ENCODE measurements at places on chromosomes 7 and 10.

GRCh38 chr10:299969-300368 is 164.7 kb downstream of the ZMYND11 start:
- DNase-seq: no peak

DNA sequence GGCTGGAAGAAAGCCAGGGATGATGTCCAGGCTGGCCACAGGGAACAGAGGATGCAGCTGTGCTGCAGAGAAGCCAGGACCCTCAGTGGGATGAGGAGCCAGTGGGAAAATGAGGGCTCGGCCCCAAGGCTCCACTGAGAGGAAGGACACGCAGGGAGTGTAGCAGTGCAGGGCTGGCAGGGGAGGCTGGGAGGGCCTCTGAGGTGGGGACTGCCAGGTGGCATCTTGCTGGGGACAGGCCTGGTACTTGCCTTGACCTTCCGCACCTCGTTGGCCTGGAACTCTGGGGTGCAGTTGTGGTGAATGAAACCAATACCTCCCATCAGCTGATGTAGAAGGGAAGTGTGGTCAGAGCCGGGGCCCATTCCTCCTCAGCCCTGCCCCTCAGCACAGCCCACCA is 9.2 kb downstream of the IMPDH1 start:
- no peak for DNase-seq

GRCh38 chr10:35127289-35127891 is 744 bp downstream of the CREM start:
- DNase-seq: no peak

GRCh38 chr7:159099711-159100231 is 44.9 kb downstream of the VIPR2 start:
- DNase-seq: no peak

DNA sequence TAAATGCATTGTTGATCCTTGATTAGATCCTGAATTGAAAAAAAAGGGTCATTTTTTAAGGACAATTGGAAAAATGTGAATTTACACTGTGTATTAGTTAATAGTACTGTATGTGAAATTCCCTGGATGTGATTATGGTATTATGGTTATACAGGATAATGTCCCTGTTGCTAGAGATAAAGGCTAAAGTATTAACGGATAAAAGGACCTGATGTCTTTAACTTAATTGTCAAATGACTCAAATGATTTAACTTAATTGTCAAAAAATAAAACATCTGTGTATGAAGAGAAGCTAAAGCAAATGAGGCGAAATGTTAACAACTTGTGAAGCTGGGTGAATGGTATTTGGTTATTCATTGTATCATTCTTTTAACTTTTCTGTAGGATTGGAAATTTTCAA is 48.8 kb downstream of the SUFU start:
- no peak for DNase-seq

DNA sequence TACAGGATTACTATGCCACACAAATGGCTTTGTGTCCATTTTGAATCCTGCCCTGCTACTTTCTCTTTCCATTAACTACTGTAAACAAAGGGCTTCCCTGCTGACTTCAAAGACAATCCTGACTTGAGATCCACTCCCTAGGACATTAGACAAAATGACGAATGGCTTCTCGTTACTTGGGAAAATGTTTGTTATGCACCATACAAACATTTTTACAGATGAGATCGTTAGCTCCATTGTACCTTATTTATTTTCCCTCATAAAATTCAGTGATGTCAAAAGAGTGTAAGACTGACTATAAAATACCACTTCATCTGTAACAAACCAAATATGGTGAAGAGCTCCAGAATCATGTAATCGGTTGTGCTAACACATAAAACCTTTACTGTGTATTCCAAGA is 121.8 kb downstream of the CD36 start:
- DNase-seq: no peak

GRCh38 chr10:105029286-105029685 is 388.2 kb downstream of the SORCS3 start:
- DNase-seq: no peak

- DNase-seq: no peak
These were observed 272.7 kb upstream of the MBL2 start for GRCh38 chr10:53045315-53045714.

DNA sequence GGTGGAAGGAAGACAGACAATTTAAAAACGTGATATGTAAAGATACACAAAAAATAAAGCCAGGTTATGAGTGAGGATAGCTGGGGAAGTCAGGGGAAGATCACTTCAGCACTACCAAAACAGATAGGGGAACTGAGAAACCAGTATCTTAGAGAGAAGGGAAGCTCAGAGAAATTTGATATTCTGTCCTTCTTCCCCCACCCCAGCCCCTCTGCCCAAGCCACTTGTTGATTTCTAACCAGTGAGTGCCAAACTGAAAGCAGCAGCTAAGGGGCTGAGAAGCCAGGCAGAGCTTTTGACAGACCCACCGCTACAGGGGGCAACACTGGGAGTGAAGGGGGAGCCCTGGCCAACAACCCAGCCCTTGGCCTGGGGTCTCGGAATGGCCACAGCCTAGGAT is 9.1 kb upstream of the SLC29A3 start:
- DNase-seq: no peak

GRCh38 chr7:132509643-132510042 is 66.6 kb downstream of the PLXNA4 start:
- DNase-seq: no peak

DNA sequence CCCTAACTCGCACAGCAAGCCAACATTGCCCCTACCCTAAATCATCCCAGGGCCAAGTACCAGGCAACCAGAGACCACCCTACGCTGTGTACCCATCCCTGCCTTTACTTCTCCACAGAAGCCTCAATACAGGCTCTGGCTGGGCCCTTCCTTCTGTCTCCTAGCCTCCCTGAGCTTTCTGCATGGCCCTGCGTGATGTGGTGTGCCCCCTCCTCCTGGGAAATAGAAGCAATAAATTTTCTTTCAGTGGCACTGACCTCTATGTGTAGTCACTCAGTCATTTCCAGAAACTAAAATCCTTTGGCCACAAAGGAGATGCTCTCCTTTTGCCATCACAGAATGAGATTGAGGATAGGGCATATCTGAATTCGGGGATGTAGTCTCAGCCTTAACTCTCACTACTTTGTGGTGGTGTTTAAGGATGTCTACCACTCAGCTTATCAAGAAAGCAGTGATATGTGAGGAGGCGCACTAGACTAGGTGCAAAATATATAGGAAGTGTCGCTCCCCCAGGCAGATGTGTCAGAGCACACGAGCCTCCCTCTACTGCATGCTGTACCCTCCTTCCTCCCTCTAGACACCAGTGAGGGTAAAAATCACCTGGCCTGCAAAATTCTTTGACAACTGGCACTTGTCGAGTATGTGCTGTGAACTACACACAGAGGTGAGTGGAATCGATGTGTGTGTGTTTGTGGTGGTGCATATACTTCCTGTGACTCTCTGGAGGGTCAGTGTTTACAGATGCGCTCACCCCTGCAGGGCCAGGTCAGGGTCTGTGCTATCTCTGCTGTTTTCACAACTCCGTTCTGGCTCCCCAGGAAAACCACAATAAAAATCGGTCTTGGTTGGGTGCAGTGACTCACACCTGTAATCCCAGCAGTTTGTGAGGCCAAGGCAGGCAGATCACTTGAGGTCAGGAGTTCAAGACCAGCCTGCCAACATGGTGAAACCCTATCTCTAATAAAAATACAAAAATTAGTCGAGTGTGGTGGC is 825.9 kb upstream of the IGFBP3 start:
- DNase-seq: no peak

- peak; percentile 97 for DNase-seq
These were observed 90.3 kb downstream of the MICALL2 start for GRCh38 chr7:1368682-1369571.

- no peak for DNase-seq
These were observed 97.7 kb upstream of the KIF5B start for GRCh38 chr10:32153931-32154330.

GRCh38 chr7:98078197-98078870 is 28.3 kb upstream of the LMTK2 start:
- DNase-seq: no peak

DNA sequence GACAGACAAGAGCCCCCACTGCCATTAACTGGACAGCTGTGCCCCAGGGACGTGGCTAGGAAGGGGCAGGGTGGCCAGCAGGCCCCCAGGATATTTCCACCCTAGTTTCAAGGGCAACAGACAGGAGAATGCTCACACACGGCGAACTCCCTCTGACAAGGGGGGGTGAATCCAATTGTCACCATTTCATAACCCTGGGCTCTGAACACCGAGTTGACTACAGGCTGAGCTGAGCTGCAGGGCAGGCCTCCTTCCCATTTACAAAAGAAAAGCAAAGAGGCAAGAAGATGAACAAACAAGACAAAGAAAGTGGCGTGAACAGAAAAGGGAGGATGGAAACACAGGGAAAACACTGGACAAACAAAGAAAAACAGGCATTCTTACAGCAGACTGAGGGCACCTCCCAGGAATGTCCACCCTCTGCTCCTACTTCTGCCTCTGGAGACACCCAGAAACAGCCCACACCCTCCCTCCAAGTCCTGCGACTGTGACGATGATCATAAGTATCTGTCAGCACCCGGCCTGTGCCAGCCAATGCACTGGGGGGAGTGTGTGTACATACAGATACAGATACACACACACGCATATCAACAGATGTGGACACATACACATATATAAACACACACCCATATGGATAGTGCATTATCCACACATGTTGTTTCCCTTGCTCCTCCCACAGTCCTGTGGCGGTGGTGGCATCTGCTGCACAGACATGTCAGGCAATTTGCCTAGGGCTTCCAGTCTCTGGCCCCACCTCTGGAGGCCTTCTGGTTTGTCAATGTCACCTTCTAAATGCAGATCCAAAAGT is 66.2 kb downstream of the FAM53B start:
- no peak for DNase-seq

GRCh38 chr10:47116445-47116844 is 183.6 kb upstream of the GDF10 start:
- peak; percentile 14 for DNase-seq

DNA sequence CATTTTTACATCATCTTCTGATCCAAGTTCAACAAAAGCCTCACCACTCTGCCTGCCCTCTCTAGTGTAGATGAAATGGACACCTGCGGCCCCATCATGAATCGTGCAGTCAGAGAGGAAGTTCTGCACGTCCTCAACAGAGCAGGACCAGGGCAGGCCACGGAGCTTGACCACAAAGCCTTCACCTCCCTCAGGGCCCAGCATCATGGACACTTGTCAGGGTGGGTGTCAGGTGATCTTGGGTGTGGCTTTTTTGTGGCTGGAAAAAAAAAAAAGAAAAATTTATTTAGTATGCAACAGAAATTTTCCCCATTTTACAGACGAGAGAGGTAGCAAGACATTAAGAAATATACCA is 16.2 kb downstream of the FXYD4 start:
- DNase-seq: no peak

DNA sequence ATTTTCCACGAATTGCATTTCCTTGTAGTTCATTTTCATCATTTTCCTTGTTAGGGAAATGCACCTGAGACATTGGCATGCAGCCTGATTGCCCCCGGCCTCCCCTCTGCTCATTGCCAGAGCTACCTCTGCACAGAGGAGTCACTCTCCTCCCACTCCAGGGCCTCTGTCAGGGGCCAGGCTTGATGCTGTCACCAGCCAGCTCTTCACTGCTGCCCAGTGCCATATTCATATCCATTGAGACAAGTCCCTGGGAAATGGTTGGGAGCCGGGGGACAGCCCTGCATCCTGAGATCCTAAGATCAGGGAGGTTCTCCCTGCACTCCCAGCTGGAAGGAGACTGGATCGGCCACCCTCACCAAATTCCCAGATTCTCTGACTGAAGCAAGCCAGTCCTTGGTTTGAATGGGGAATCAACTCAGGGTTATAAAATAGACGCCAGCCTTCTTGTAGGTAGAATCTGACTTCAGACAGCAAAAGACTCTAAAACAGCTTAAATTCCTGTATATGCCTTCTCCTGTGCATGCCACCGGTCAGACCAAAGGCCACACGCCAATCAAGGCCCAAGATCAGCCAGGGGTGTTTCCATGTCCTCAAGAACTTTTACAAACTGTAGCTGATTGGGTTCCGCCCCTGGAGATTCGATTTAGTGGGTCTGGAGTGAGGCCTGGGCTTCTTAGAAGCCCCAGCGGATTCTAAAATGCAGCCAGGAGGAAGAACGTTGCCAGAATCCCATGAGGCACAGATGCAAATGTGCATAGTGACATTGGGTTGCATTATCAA is 86.5 kb downstream of the PARP12 start:
- no peak for DNase-seq

DNA sequence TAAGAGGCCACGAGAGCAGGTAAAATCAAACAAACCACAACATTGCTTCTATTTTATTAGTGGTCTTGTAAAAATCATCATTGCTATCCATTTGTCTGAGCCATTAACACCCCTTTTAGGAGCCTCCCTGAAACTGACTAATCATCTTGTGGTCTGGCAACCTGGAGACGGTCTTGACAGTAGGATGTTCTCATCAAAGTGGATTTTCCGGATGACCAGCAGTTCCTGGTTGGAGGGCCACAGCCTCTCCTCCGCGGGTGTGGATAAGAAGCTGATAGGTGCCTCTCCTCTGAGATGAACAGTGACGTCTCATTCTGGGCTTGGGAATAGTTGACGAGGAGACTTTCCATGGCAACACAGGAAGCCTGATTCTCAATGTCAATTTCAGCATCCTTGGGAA is 490.7 kb downstream of the TYW1 start:
- DNase-seq: no peak

GRCh38 chr7:49243521-49243920 is 319.2 kb downstream of the CDC14C start:
- no peak for DNase-seq

- DNase-seq: no peak
These were observed 219.7 kb upstream of the PRSS1 start for GRCh38 chr7:142529591-142529990.

DNA sequence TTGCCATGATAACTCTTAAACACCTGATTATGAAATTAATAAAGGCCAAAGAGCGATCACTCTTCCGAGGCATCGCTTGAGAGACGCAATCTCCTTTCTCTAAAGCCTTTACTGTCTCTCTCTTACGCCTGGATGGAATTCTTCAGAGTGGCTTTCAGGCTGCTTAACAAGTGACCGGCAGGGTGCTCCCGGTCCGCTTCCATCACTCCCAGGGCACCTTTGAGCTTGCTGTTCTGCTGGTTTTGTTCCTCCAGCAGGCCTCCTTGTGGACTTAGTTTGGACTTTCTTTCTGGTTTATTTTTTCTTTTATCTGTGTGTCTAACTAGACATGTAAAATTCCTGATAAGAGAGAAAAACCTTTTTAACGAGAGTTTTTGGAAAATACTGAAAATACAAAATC is 60.9 kb downstream of the MRPL32 start:
- peak; percentile 55 for DNase-seq

GRCh38 chr10:84204122-84204521 is 9.8 kb downstream of the CDHR1 start:
- DNase-seq: no peak
